SW 1271 (cell line): ENCODE measurements at places on chromosomes 6 and 20.

GRCh38 chr20:22098511-22098910 is 393.0 kb downstream of the PAX1 start:
- no peak for DNase-seq

DNA sequence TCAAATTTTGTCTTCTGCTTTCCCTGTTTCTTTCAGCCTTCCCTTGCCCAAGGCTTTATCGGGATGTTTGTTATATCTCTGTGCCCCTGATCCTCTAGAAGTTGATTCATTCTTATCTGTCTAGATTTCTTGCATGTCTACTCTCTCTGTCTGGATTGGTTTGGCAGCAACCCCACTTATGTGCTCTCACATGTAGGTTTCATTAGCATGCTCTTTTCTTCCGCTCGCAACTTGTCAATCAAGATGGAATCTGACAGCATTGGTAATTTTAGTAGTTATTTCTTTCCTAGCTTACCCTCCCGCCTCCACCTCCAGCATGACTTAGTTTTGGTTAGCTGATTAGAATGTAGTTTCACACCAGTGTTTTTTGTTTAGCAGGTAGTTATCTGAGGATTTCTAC is 39.3 kb downstream of the LRRC1 start:
- DNase-seq = no peak

GRCh38 chr20:57767441-57767840 is 57.6 kb upstream of the PMEPA1 start:
- DNase-seq = no peak

DNA sequence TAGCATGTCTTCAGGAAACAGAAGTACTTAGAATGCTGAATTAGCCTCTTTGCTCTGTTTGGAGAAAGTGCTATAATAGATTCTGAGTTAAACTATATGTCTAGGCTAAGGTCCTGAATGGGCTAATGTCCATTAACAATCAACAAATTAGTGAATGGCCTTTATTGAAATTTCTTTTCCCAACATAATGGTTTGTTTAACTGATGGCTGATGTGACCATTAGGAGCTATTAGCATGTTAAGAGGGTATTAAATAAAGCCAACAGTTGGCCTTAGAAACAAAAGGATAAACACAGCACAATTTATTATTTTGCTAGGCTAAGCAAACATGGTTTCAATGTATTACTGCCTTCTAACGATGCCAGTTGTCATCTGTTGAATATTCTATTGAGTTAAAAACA is 234.3 kb upstream of the HS3ST5 start:
- DNase-seq = no peak

DNA sequence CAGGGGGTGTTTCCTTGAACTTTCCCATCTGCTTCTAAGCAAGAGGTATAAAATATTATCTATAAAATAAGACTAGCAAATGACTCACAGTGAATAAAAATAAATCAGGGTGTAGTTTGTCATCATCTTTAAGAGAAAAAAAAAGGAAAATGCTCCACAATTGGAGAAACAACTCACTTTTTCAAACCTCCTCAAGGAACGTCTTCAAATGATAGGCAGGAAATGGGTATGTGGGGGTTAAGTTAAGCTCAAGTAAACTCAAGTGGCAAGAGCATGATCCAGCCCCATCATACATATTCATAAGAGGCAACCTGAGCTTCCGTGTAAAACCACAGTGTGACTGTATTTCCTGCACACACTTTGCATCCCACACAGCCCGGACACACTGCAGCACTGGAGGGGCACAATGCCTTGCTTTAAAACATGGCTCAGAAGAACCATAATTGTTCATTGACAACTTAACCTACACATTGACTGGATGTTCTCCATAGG is 58.5 kb upstream of the CEP85L start:
- no peak for DNase-seq

DNA sequence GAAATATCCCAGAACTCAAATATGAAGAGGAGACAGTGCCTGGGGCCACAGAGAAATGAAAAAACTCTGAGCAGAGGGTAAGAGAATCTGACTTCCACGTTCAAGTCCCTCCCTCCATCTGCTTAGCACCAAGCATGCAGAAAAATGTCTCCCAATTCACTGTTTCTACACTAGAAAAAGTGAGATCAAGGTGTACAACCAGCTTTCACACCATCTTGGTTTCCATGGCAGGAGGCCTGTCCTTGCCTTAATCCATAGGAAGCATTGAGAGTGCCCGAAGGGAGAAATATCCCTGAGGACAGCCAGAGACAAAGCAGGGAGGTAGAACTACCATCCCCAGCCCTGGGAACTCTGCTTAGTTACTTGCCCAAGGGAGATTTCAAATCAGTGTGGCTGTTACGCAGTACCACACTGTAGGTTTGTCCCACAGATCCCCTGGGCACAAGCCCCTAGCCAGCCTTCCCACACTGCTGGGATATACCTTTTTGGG is 82.9 kb downstream of the SCML4 start:
- DNase-seq = no peak

DNA sequence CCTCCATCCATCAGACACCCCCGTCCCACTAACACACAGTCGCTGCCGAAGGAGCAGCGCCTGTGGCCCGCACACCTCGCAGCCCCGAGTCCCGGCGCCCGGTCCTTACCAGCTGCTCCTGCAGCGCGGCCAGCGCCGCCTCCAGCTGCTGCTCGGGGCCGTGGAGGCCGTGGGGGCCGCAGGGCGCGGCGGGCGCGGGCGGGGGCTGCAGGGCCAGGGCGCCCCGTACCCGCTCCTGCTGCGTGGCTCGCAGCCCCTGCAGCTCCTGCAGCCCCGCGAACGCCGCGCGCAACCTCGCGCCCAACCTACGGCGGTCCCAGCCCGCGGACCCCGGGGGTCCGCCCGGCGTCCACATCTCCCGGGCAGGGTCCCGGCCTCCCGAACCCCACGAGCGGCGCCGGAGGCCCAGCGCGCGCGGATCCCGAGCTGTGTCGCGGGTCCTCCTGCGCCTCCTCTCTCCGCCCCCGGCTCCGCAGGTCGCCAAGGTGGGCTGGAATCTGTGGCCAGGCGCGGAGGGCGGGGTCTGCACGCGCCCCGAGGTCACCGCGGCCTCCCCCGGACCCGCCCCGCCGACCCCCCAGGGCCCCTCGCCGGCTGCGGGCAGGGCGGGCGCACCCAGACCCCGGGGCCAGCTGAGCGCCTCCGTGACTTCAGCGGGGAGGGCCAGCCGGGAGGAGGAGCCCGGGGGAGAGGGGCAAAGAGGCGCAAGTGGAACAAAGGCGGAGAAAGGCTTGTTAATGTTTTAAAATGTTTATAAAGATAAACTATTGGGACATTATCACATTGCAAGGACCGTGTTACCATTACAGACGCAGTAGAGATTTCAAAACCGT is at the start of gene DACT2:
Gene DACT2 (minus strand): TSS at position 499 of the 833 bp plus-strand sequence. CDS start 144 bp downstream, at position 355.
- no peak for DNase-seq

- no peak for DNase-seq
Observed at GRCh38 chr6:152004036-152004566, 196.6 kb downstream of the ESR1 start.

DNA sequence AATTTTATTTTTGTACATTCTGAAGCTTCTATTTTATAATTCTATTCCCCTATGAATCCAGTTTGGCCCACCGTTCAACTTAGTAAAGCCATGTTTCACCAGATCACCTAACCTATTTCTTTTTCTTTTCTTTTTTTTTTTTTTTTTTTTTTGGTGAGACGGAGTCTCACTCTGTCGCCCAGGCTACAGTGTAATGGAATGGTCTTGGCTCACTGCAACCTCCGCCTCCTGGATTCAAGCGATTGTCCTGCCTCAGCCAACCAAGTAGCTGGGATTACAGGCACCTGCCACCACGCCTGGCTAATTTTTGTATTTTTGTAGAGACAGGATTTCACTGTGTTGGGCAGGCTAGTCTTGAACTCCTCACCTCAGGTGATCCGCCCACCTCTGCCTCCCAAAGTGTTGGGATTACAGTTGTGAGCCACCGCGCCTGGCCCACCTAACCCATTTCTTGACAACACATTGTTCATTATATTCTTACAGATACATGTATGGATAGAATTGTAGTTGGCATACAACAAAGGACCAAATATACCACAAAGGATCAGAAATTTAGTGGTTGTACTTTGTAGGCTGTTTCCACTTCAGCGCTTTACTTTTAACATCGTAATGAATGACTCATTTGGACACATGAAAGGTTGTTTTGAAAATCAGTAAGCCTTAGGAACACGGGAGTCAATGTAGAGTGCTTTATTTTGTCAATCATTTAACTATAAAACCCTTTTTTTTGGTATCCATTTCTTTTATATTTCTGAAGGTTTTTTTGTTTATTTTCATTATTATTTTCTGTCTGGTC is 63.2 kb downstream of the GJA1 start:
- no peak for DNase-seq

GRCh38 chr20:10916312-10916711 is 242.5 kb upstream of the JAG1 start:
- DNase-seq = no peak

DNA sequence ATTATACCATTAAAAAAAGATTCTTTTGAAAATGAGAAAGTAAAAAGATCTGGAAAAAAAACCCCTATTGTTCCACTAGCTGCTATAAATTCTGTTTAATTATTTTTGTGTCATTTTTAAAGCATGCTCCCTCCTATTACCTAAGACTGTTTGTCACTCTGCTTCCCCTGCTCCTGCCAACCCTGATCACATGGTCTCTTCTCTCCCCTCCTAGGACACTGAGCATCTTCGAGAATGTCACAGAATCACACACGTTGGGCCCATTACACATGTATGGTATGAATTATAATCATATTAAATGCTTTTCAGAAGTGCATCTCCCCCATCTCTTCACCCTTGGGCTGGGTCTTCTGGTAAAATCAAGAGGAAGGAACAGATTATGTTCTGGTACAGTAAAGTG is 6.2 kb downstream of the SNAP91 start:
- DNase-seq = no peak

DNA sequence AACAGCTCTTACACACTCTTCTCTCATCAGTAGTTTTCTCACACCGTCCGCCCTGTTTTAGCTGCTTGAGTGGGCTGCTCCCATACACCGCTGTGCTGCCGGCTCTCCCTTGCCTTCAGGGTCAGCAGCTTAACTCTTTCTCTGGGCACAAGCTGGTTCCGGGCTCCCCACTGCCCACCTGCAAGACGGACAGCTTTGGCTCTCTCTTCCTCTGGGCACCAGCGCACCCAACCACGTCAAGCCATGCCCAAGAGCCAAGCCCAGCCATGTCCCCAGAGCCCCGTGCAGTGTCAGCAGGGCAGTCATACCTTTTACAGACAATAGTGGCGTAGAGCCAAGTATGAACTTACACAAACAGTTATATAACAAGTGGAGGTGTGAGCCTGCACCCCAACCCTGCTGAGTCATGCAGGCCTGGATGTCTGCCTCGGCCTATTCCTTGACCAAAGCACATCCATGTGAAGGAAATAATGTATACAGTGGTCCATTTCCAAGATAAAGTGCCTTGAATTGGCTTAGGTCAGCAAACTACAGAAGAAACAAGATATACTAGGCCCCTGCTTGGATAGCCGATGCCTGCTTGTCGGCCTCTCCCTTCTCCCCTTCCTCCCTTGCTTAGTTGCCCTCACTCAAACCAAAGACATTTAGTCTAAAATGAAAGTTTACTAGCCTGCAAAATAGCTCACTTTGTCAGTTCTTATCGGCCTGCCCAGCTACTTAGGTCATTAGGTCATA is 89.3 kb downstream of the JPH2 start:
- DNase-seq = no peak

DNA sequence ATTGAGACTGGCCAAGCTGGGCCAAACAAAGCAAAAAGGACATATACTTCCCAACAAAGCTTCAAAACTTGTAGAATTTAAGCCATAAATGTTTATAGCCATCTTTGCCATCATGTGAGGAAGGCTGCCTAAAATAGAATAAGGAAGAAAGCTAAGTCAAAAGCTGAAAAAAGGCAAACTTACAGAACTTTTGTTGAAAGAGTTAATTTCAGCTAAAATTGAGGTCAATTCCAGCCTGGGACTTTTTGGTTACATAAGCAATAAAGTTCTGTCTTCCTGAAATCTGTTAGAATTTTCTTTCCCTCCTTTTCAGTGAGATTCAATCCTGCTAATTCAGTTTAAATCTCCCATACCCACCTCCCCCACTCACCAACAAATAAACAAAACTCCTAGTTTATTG is 227.9 kb upstream of the MARCKS start:
- DNase-seq = no peak

GRCh38 chr20:47097691-47098622 is 203.3 kb downstream of the EYA2 start:
- DNase-seq = no peak

- no peak for DNase-seq
Observed at GRCh38 chr20:21190869-21191268, 65.0 kb downstream of the KIZ start.

GRCh38 chr6:3987053-3987452 is 91.9 kb downstream of the FAM217A start:
- DNase-seq = no peak

GRCh38 chr6:19691465-19692167 is 145.6 kb upstream of the ID4 start:
- no peak for DNase-seq

- DNase-seq = no peak
Observed at GRCh38 chr6:45929421-45930361, 86.0 kb downstream of the CLIC5 start.

DNA sequence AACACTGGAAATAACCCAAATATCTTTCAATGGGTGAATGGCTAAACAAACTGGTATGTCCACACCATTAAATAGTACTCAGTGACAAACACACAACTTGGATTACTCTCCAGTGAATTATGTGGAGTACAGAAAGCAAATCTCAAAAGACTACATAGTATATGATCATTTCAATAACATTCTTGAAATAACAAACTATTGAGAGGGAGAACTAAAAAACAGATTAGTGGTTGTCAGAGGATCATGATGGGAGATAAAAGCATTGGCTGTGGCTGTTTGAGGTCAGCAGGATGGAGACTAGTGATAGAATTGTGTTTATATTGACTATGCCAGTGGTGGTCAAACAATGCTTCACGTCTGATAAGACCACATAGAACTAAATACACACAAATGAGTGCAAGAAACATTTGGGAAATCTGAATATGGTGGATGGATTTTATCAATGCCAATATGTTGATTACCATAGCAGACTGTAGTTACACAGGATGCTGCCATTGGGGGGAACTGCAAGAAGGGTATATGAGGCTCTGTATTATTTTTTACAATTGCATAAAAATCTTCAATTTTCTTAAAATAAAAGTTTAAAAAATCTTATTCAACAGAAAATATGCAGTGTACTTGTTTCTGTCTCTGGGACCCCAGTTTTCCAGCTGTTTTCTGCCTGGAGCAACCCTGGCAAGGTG is 242.0 kb downstream of the TBXT start:
- no peak for DNase-seq

DNA sequence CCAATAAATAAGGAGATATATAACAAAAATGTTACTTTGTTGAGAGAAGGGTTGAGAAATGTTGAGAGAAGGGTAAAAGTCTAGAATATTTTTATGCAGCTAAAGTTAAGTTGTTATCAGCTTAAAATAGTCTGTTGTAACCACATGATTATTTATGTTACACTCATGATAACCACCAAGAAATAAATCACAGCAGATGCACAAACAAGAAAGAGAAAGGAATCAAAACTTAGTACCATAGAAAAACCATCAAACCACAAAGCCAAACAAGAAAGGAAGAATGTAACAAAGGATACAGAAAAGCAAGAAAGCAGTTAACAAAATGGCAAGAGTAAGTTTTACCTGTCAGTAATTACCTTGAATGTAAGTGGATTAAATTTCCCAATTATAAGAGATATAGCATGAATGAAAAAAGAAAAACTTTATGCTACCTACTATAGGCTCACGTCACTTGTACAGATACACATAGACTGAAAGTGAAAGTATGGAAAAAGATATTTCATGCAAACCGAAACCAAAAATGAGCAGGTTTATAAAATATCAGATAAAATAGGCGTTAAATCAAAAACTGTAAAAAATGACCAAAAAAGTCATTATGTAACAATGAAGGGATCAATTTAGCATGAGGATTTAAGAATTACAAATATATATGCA is 93.6 kb downstream of the STXBP5 start:
- DNase-seq = no peak
